ENCODE measurements at places on chromosomes 3 and 15. TPM values are rescaled to one million over a fixed set of nuclear protein-coding genes. Genes with fewer than 3 reads are reported as not detected.

GRCh38 chr3:23153436-23153835 is 49.7 kb upstream of the UBE2E2 start:
- DNase-seq = no peak
- no peak overlapping the region for H3K4me3 ChIP-seq
- H3K27ac ChIP-seq = no peak overlapping the region
- H3K4me1 ChIP-seq = peaks cover 11% of the 10 kb centered on the region
- H3K27me3 ChIP-seq = no peaks in the 10 kb centered on the region

DNA sequence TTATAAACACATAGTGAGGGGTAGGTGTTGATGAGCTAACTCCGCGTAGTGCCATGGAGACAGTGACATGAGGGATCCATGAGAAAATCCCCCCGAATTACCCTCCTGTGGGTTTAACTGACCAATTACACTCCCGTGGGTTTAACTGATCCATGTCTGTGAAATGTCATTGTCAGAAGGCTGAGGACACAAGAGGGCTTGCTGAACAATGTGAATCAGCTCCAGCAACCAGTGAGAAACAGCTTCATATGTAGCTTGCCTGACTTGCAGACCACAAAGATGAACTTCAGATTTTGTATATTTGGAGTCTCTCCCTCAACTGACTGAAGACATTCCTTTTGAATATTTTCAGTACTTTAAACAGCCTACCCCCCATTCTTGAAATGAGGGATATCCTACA is 144.9 kb downstream of the FBN1 start:
- no peaks in the 10 kb centered on the region for H3K27me3 ChIP-seq
- no peak overlapping the region for H3K27ac ChIP-seq
- H3K4me1 ChIP-seq = no peaks in the 10 kb centered on the region
- no peak overlapping the region for H3K4me3 ChIP-seq

GRCh38 chr3:129317848-129318247 is 39.2 kb downstream of the HMCES start:
- H3K4me1 ChIP-seq = peaks cover 7% of the 10 kb centered on the region
- no peak overlapping the region for H3K4me3 ChIP-seq
- H3K27me3 ChIP-seq = no peaks in the 10 kb centered on the region

- peaks cover 18% of the 10 kb centered on the region for H3K36me3 ChIP-seq
- H3K4me1 ChIP-seq = no peaks in the 10 kb centered on the region
- DNase-seq = no peak
- H3K4me3 ChIP-seq = no peak overlapping the region
- no peaks in the 10 kb centered on the region for H3K27me3 ChIP-seq
- peak overlapping the region; percentile 61 for H3K27ac ChIP-seq
These were observed 13.6 kb downstream of the MRPS25 start for GRCh38 chr3:15051531-15051930.

DNA sequence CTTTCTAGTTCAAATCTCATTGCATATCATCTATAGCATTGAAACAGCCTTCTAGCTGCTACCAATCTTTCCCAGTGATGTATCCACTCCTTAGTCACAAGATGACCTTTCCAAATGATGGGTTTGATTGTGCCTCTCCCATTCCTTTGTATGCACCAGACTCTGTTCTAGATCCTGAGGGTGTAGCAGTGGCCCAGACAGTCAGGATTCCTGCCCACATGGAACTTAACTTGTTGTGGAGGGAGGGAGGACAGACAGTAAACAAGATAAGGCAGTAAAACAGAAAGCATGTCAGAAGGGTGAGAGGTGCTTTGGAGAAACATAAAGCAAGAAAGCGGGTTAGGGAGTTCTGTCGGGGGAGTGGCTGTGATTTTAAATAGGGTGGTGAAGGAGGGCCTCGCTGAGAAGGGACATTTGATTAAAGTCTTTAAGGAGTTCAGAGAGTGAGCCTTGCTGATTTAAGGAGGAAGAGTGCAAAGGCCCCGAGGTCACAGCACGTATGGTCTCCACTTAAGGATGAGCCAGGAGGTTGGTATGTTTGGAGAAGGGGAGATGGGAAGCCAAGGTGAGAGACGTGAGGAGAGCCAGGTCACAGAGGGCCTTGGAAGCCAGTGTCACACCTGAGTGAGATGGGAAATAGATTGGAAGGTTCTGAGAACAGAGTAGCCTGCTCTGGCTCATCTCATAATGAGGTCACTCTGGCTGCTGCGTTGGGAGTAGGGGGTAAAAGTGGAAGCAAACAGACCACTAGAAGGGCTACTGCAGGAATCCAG is 38.3 kb downstream of the FAM43A start:
- H3K27me3 ChIP-seq = peaks cover 8% of the 10 kb centered on the region
- no peak overlapping the region for H3K4me3 ChIP-seq
- no peaks in the 10 kb centered on the region for H3K36me3 ChIP-seq
- DNase-seq = no peak
- no peak overlapping the region for H3K27ac ChIP-seq
- H3K4me1 ChIP-seq = peaks cover 4% of the 10 kb centered on the region

DNA sequence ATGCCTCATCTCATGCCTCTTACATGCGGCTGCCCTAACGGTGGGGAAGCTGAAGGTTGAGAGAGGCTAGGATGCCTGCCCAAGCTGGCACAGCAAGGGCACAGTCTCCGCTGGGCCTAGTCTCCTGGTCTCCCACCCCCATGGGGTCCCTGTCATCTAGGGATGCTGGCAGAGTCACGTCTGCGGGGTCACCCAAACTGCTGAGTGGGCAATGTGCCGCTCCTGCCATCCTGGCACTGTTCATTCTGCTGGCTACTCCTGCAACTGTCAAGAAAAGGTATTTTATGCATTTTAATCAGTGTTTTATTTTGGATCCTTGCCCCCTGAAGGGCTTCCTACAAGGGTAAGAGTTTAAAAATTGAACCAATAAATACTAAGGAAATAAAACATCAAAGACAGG is 12.8 kb downstream of the LINGO1 start:
- no peak overlapping the region for H3K4me3 ChIP-seq
- no peak for DNase-seq
- peaks cover 2% of the 10 kb centered on the region for H3K36me3 ChIP-seq
- no peak overlapping the region for H3K27ac ChIP-seq
- H3K4me1 ChIP-seq = peaks cover 27% of the 10 kb centered on the region
- H3K27me3 ChIP-seq = no peaks in the 10 kb centered on the region

DNA sequence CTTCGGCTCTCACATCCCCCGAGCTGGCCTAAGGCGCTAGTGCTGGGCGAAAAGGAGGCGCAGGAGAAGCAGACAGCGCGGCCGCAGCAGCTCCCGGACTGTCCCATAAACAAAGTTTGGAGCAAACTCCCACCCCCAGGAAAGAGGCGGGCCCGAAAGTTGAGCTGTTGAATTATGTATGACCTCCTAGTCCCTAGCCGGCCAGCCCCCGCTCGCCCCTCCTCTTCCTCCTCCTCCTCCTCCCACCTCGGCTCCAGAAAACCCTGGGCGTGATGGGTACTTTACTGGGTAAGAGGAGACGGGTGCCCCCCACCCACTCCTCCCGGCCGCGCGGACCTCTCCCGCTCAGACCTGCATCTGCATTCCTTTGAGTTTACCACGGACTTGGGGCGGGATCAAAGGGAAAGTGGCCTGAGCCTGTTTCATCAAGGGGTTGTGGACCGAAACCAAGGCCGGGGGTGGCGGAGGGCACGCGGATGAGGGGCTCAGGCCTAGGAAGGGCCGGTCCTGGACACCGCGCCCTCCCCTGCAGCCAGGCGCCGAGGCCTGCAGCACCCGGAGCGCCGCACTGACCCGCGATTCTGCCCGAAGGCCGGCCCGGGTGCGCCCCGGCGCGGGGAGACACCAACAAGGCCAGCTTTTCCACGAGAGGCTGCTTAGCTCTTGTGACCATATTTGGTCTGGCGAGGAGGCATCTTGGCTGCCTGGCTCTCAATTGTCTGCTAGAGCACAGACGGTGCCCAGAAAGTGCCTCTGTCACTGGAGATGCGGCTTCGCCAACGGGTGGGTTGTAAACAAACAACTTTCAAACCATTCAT is at the start of gene WWTR1:
Gene WWTR1 (minus strand): TSS at position 100 of the 818 bp plus-strand sequence. CDS start 719 bp downstream, outside the sequence.
- peaks cover 20% of the 10 kb centered on the region for H3K36me3 ChIP-seq
- H3K4me1 ChIP-seq = peaks cover 52% of the 10 kb centered on the region
- peak within 1 kb of the TSS; percentile 95 for H3K27ac ChIP-seq
- H3K27me3 ChIP-seq = no peaks in the 10 kb centered on the region
- peak; percentile 88 for DNase-seq

DNA sequence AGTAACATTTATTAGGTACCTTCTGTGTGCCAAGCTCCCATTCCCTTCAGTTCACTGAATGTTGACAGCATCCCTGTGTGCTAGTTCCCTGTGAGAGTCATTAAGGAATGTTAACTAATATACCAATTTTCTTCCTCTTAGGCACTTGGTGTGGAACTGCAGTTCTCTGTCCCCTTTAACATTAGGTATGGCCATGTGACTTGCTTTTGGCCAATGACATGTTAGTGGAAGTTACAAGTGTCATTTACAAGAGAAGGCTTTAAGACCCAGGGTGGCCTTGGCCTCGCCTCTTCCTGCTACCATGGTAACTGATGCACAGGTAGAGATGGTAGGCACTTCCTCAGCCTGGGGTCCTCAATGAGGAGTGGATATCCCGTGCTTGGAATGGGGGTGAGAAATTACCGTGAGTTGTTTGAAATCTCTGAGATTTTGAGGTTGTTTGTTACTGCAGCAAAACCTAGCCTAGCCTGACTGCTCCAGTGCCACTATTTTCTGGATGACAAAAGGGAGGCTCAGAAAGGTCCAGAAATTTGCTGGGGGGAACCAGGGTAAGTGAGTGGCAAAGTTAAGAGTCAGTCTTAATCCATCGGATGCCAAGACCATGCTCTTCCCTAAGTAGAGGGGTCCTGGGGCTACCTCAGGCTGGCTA is 21.2 kb upstream of the LINGO1 start:
- no peak for DNase-seq
- no peak overlapping the region for H3K4me3 ChIP-seq
- H3K27ac ChIP-seq = no peak overlapping the region
- H3K36me3 ChIP-seq = no peaks in the 10 kb centered on the region
- H3K27me3 ChIP-seq = peaks cover 26% of the 10 kb centered on the region
- no peaks in the 10 kb centered on the region for H3K4me1 ChIP-seq

DNA sequence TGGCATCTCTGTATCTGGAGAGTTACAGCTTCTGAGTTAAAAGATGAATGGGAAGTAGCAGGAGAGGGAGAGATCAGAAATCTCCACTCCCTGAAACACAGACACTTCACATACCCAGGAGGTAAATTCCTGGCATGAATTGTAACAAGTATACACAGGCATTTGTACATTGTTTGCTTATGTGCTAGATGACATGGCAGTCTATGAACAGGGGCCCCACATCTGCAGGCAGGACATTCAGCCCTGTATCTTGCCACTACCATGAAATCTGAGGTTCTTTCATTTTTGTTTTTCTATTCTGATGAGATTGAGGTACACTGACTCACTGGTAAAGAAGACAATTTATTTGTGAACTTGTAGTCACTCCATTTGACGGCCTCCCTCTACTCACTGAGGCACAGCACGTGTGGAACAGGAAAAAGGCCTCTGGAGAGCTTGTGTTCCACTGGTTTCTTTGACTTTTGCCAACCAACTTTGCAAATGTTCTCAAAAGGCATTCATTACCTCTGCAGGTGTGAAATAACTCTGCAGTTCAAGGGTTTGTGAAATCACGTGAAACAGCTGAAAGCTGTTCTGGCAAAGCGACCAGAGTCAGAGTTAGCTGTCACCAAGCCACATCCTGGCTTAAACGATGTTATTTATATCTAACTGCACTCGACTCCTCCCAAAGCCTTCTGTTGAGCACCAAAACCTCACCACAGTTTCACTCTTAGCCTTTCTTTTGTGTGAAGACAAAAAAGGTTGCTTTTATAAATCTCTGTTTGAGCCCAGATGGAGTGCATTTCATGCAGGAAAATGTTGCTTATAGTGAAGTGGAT is 401.3 kb upstream of the CFAP20DC start:
- peaks cover 32% of the 10 kb centered on the region for H3K4me1 ChIP-seq
- H3K36me3 ChIP-seq = no peaks in the 10 kb centered on the region
- H3K27ac ChIP-seq = peak overlapping the region; percentile 56

GRCh38 chr3:65600888-65601287 is 437.8 kb downstream of the MAGI1 start:
- peaks cover 22% of the 10 kb centered on the region for H3K4me1 ChIP-seq
- peaks cover 13% of the 10 kb centered on the region for H3K27me3 ChIP-seq
- no peak for DNase-seq
- no peak overlapping the region for H3K27ac ChIP-seq
- no peaks in the 10 kb centered on the region for H3K36me3 ChIP-seq

GRCh38 chr3:24533561-24534193 is 39.0 kb upstream of the THRB start:
- no peak overlapping the region for H3K27ac ChIP-seq
- H3K4me1 ChIP-seq = peaks cover 7% of the 10 kb centered on the region
- H3K4me3 ChIP-seq = no peak overlapping the region
- peaks cover 4% of the 10 kb centered on the region for H3K36me3 ChIP-seq

- DNase-seq = no peak
- no peaks in the 10 kb centered on the region for H3K27me3 ChIP-seq
- H3K27ac ChIP-seq = no peak overlapping the region
- H3K36me3 ChIP-seq = no peaks in the 10 kb centered on the region
- no peak overlapping the region for H3K4me3 ChIP-seq
These were observed 167.9 kb downstream of the PDE8A start for GRCh38 chr15:85149465-85150129.

The RTP4 gene
- total RNA-seq = 2.8 TPM

Data from type B pancreatic cell (in vitro differentiated cells).